ENCODE measurements at places on chromosomes 1 and 21.

DNA sequence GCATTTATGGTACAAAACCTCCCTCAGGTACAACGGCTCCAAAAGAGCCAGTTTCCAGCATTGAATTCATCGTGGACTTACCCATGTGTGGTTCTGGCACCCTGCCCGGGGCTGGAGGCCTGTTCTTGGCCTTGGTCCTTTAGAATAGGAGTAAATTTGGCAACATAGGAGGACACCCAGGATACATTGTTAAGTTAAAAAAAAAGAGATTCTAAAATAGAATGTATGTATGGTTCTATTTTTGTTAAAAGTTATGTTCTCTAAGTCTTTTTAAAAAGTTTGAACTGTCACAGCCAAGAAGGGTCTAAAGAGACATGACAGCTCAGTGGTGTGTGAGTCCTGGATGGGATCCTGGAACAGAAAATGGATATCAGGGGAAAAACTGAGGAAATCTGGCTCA lies 25.9 kb downstream of the EPHX1 start:
- DNase-seq: no peak

DNA sequence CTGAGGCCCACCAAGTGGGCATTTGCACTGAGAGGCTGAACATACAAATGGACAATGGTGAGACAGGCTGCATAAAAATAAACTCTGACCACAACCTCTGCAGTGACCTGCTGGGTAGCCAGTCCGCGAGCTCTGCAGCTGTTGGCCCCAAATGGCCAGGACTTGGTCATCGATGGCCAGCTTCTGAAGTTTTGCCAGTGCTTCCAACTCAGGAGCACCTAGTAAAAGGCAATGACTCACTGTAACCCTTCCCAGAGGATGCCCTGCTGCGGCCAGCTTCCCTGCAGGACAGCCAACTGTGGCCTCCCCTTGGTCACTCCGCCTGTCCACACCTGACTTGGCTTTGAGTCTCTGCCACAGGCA lies 185.4 kb downstream of the DYRK1A start:
- DNase-seq: no peak

DNA sequence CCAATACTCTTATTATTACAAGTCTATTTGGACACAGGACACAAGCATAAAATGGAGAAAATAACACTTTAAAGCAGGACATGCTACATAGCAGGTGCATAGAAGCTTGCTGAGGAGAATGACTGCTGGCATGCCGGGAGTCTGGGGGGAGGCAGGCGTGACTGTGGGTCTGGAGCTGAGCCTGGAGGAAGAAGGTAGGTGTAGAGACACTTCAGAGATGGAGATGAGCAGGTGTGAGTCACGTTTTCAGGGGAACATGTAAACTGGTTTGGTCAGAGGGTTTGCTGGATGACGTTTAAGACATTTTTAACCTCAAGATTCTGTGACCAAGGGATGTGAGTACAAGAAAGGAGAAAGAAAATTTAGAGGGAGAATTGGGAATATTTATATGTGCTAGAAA lies 24.5 kb downstream of the OSCP1 start:
- no peak for DNase-seq

DNA sequence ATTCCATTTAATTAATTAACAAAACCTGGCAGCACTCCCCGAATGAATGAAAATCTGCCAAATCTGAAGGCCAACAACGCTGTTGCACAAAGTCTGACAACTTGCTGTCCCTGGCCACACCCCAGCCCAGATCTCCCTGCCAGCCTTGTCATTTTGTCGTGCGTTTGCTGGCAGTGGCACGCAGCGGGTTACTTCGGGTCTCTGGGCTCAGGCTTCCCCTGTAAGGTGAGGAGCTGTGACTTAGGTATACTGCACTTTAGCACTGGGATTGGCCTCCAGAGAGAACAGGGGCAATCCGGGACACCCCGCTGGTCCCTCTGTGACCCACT lies 34.3 kb upstream of the SIM2 start:
- no peak for DNase-seq

GRCh38 chr1:220325306-220325995 lies 53.2 kb upstream of the RAB3GAP2 start:
- DNase-seq: no peak

- no peak for DNase-seq
Measured at GRCh38 chr21:45291613-45292398, 4.1 kb upstream of the POFUT2 start.

DNA sequence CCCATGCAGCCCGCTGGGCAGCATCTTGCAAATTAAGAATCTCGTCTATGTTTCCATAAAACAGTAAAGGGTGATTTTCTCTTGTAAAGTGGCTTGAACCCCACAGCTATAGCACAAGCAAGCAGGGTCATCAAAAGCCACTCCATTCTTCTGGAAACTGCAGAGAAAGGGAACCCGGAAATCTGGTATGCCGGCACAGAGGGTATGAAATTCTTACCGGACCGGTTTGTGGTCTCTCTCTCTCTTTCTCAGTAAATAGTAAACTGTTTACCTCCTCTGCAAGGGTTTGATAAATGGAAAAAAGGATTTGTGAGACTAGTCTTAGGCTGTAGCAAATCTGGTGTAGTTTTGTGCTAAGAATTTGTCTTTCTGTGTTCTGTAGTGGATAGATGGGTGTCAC lies 2.7 kb upstream of the ADSS2 start:
- no peak for DNase-seq

GRCh38 chr1:175314300-175314699 lies 121.7 kb upstream of the KIAA0040 start:
- no peak for DNase-seq

DNA sequence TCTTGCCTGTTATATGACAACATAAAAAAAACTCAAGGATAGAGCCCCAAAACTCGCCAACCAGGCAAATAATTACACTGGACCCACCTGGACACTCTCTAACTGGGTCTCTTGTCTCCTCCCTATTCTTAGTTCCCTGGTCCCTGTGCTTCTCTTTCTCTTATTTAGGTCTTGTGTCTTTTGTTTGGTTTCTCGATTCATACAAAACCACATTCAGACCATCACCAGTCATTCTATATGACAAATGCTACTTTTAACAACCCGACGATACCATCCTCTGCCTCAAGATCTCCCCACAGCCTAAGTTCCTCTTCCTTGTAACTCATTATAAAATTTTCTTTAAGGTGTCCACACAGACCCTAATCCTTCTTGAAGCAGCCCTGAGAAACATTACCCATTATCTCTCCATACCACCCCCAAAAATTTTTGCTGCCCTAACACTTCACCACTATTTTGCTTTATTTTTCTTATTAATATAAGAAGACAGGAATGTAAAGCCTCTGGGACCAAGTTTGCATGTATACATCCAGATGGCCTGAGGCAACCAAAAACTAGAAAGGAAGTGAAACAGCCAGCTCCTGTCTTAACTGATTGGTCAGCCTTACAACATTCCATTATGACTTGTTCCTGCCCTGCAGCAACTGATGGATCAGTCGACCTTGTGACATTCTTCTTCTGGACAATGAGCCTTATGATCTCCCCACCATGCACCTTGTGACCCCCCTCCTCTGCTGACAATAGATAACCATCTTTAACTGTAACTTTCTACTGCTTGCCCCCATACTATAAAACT lies 638.2 kb downstream of the AMY1C start:
- no peak for DNase-seq

DNA sequence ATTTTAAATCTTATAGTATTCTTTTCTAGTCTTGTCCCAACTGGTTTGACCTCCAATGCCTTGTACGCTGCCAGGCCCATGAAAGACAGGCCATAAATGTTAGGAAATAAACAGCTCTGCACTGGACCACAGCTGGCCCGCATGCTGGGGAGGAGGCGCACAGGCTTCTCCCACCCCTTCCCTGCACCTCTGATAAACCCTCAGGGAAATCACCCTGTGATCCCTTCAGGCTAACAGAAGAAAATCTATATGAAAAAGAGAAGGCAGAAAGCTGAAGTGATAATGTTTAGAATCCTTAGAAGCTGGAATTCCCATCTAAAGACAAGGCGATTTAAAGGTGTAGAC lies 41.5 kb downstream of the COLGALT2 start:
- no peak for DNase-seq

DNA sequence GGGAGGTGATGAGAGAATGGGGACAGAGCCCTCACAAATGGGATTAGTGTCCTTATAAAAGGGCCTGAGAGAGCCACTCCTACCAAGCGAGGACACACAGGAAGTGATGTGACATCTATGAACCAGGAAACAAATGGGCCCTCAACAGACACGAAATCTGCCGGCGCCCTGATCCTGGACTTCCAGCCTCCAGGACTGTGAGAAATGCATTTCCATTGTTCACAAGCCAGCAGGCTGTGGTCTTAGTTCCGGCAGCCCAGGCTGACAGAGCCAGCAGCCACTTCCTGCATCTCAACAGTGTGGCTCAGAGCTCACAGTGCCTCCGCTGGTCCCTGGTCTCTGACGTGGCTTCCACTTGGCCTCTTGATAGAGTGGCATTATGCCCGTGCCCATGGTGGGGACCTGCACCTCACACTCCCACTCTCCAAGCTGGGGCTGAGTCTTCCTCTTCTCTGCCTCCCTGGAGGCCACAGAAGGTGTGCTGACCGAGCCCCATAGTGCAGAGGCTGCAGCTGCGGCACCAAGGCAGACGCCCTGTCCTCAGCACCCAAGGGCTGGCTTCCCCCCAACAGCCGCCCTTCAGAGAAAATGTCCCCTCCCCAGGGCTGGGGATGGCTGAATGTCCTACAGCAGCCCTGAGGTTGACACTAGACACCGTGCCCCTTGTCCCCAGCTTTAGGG lies 44.9 kb downstream of the ACOT7 start:
- DNase-seq: peak; percentile 18

DNA sequence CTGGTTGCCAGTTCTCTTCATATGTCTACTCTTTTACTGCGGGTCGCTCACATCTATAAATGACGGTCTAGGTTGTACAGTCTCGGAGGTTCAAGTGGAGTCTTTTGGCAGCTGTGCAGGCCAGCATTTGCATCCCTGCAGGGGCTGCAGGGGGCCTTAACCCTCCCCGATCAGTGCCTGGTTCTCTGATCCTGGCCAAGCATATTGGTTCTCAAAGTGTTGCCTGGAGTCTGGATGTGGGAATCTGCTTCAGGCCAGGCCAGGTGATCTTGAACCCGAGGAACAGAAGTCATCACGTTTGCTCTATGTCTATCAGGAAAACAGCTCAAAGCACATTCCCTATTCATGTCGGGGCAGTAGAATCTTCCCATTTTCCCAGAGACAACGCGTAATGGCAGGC lies 21.8 kb downstream of the B3GALT5 start:
- DNase-seq: no peak

DNA sequence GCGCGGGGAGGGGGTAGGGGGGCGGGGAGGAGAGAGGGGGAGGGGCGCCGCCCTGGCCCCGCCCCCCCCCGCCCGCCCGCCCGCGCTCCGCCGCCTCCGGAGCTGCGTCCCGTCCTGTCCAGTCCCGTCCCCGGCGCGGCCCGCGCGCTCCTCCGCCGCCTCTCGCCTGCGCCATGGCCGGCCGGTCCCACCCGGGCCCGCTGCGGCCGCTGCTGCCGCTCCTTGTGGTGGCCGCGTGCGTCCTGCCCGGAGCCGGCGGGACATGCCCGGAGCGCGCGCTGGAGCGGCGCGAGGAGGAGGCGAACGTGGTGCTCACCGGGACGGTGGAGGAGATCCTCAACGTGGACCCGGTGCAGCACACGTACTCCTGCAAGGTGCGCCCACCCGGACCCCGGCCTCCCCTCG lies at the start of gene AGRN:
Gene AGRN (plus strand): TSS at position 121 of the 405 bp plus-strand sequence. CDS start 53 bp downstream, at position 174.
- no peak for DNase-seq

DNA sequence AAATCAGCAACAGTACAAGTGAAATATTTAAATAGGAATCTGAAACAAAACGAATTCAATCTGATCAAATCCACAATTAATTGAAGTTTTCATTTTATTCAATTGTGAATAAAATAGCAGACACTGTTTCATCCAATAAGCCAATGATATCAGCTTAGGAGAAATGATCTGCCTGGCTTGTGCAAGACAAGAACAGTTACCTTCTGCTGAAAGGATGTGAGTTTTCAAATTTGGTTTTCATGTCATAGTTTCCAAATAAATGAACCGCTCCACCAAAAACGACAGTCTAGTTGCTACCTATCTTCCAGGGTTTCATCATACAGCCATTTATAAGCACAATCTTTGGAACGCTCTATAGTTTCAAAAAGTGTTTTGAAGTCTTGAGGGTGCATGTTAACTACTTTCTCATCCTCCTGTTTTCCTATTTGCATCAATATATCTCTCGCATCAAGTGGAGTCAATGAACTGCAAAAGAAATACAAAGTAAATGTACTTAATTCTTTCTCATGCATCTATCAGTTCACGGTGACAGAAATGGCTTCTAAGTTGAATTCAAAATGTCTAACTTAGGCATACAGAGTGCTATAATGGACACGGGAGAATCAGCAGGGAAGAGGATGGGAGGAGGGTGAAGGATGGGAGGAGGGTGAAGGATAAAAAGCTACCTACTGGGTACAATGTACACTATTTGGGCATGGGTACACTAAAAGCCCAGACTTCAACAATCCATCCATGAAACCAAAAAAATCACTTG lies 25.1 kb downstream of the TFB2M start:
- no peak for DNase-seq

DNA sequence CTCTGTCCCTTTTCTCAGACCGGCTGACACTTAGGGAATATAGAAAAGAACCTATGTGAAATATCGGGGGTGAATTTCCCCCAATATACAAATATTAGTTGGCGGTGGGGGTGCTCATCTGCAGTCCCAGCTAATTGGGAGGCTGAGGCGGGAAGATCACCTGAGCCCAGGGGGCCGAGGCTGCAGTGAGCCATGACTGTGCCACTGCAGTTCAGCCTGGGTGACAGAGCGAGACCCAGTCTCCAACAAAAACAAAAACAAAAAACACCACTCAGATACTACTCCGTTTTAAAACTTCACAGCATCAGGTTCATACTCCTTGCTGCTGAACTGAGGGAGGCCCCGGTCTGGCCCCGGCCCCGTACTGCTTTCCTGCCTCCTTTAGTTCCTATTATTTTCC lies 5.9 kb upstream of the EXOSC10 start:
- no peak for DNase-seq
